Activated CD8-positive, alpha-beta memory T cell treated with anti-CD3 and anti-CD28 coated beads for 1 hour (primary cell): ENCODE measurements at places on chromosomes 5 and 9.

DNA sequence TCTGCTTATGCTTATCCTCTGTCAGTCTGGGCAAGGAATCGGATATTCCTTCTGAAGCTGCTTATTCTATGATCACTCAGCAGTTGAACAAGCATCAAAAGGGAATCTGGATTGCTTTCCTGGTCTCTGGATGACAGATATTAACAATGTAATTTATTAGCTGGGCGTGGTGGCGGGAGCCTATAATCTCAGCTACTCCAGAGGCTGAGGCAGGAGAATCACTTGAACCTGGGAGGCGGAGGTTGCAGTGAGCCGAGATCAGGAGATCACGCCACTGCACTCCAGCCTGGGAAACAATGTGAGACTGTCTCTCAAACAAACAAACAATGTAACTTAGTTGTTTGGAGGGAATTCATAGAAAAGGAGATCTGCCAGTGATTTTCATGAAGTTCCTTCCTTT lies 45.4 kb downstream of the DMRT1 start:
- no peak for DNase-seq

DNA sequence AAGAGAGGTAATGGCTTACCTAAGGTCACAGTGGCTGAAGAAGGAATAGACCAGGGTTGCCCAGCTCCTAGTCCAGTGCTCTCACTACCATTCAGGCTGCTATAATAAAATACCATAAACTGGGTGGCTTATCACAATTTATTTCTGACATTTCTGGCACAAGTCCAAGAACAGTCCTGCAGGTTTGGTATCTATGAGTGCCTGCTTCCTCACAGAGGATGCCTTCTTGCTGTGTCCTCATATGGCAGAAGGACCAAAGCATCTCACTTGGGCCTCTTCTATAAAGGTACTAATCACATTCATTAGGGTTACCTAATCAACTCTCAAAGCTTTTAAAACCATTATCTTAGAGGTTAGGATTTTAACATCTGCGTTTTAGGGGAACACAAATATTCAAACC lies 17.2 kb downstream of the STARD4 start:
- no peak for DNase-seq

DNA sequence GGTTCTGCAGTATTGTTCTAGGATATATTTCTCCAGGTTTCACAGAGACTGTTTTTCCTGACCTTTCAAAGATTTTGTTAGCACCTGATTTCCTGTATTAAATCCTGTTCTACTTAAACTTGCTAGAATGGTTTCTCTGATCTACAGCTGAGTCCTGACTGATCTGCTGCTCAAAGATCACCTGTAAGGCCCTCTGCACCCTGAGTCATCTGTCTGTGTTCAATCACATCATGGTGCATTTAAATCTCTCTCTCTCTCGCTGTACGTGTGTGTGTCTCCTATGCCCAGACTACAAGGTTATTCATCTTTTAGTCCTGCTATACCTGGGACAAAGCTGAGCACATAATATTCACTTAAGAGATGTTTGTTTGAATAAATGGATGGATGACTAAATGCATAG lies 13.3 kb upstream of the C5orf63 start:
- DNase-seq = no peak

- no peak for DNase-seq
These were observed 5.9 kb downstream of the DPYSL3 start for GRCh38 chr5:147504011-147504410.

DNA sequence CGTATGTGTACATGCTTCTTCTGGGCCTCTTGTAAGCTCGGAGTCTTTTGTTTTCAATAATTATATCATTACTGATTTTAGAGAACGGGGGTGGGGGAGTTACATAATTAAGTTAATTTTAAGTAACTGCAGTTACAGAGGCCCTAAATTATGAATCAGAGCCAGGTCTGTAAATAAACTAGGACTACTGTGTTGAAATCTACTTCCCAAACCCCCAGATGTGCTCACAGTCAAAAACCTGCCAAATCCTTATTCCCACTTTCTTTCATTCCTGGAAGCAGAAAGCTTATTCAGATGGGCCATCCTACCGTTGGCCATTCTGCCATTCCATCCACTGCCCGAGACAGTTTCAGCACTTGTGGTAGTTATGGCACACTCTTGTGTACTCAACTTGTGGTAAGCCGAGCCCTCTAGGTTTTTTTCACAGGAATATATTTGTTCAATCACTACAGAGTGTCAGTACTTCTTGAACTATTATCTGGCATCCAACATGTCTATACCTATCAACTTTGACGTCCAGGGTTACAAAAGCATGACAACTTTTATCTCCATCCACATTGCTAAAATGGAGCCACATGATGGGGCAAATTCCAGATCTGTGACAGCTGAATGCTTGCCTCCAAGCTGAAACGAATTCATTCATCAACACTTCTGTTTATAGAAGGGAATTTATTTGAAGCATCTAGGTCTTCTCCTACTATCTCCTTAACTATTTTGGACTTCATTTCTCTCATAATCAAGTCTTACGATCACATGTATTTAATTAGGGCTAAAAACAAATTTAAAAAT lies 37.8 kb downstream of the GLRX start:
- no peak for DNase-seq

DNA sequence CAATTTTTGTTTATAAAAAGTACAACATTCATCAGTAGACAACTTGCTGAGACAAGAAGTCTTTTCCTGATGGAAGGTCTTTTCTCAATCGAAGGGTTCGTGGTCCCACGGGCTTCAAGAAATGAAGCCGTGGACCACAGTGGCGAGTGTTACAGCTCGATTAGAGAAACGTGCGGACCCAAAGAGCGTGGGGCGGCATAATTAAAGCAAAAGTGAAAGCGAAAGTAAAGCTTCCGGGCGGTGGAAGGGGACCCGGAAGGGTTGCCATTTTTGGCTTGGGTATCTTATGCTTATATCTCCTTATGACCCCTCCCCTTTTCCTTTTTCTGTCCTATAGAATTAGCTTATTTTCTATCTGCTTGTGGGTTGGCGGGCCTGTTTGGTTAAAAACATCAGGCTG lies 2309.4 kb upstream of the ACO1 start:
- DNase-seq = no peak

DNA sequence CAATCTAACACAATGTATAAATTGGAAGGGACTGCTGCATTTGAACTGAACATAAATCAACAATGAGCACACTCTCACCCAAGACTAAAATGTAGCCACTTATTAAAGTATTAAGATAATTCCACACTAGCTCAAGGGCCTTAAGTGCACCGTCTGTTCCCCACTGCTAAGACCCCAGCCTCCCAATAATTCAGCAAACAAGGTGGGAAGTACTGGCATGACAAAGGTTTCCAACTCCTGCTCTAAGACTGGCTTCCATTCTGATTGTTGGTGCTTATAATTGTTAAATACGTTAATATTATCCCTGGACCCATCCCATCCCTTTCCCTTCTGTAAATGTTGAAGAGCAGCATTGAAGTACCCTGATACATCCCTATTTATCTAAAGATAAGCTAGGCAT lies 636.7 kb downstream of the NR2F1-AS1 start:
- DNase-seq = no peak

DNA sequence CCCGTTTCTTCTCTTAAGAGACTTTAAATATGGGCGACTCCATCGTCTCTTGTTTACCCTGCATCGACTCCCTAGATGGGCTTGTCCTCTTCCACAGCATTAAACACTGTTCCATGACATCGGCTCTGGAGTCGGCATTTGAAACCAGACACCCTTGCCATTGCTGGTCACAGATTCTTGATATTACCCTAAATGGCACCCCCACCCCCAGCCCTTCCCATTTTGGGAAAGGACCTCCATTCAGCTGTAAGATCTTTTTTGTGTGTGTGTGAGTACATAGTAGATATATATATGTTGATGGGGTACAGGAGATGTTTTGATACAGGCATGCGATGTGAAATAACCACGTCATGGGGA lies 51.1 kb upstream of the SH3PXD2B start:
- DNase-seq = no peak

DNA sequence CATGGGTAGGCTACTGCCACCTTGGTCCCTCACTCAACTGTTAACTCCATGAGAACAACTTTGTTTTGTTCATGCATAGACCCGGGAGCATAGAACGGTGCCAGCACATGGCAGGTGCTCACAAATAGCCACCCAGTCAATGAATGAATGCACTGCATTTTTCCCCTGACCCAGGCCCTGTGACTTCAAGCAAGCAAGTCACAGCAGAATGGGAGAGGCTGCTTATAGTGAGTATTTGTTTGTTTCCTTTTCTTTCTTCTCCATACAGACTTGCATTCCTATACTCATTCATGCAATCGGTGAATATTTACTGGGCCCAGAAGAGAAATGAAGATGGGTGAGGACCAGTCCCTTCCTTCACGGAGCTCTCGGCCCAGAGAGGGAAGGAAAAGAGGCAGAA lies 62.0 kb downstream of the SHB start:
- DNase-seq = no peak

- no peak for DNase-seq
These were observed 620 bp upstream of the VPS13A start for GRCh38 chr9:77176686-77177142.

- no peak for DNase-seq
These were observed 146.9 kb downstream of the AUH start for GRCh38 chr9:91214867-91215266.

DNA sequence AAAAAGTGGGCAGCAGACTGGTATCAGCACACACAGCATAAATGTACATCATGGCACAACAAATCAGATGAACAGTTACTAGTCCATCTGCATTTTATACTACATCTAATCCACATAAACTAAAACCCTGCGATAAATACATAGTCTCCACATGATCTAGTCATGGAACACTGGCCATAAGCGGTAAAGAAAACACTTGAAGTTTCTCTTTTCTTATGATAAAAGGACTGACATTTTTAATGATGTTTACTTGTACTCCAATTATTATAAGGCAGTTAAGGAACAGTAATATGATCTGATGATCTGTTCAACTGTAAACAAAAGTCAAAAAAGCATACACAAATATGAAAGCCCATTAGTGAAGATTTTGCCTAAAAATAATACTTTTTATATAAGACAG lies 112.5 kb downstream of the MPDZ start:
- no peak for DNase-seq

DNA sequence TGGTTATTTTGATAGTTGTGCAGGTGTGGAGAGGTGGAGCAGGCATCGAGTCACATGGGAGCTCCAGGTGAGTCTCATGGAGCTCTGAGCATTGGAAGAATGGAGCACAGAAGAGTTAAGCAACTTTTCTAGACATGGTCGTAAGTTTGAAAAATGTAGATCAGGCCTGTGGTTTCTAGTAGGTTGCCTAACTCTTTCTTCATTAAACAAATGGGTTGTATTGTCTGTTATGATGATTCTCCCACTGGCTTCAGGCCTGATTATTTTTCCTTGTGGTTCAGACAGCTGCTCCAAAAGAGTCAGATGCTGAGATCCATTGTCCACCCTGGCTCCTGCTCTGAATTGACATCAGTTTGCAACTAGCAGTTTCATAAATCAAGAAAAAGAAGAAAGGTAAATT lies 80.3 kb upstream of the RPS23 start:
- DNase-seq = no peak

GRCh38 chr5:105730982-105731381 lies 1939.8 kb downstream of the EFNA5 start:
- no peak for DNase-seq

DNA sequence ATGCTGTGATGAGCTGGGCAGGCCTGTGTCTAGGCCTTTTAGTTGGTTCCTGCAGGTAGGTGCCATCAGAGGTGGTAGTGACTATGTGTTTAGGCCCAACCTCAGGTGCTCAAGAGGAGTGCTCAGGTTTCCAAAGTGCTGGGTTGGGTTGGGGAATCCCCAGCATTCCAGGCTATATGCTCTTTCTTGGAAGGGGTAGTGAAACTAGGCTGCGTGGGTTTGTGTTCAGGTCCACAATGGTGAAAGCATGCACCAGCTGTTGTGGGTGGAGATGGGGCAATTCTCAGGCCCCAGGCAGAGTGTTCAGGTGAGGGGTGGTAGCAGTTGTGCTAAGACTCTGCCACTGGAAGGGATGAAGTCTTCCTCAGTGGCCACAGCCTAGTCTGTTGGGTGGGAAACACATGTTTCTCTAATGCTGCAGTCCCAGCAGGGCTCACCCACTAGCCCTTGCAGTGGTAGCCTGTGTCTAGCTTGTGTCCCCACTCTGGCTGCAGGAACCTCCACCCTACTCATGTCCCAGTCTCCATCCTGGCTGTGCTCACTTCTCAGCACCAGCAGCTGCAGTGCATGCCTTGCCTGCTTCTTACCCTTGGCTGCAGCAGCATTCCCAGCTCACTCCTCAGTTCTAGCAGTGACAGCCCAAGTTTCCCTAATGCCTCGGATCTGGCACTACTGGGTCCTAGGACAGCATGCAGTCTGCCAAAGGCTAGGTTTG lies 78.9 kb downstream of the FAM170A start:
- DNase-seq = no peak

- no peak for DNase-seq
These were observed 18.1 kb downstream of the TNC start for GRCh38 chr9:115099901-115100300.

GRCh38 chr9:130118841-130119518 lies 53.2 kb upstream of the NCS1 start:
- no peak for DNase-seq

- DNase-seq = no peak
These were observed 30.9 kb downstream of the GSN start for GRCh38 chr9:121298689-121299466.

- peak; percentile 57 for DNase-seq
These were observed 11.9 kb downstream of the GLIPR2 start for GRCh38 chr9:36148311-36149051.

GRCh38 chr9:122197426-122197825 lies 31.3 kb downstream of the LHX6 start:
- DNase-seq = no peak

GRCh38 chr9:129343424-129344375 lies 165.6 kb upstream of the IER5L start:
- no peak for DNase-seq

- no peak for DNase-seq
These were observed 32.0 kb downstream of the FGF18 start for GRCh38 chr5:171451421-171451820.

DNA sequence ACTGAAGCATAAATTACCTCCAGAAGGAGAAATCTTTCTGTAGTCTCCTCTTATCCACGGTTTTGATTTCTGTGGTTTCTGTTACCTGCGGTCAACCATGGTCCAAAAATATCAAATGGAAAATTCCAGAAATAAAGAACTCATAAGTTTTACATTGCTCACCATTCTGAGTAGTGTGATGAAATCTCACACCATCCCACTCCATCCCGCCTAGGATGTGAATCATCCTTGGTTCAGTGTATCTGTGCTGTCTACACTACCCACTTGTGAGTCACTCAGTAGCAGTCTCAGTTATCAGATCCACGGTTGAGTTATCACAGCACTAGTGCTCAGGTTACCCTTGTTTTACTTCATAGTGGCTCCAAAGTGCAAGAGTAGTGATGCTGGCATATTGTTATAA lies 371.2 kb downstream of the NFIB start:
- DNase-seq = no peak

DNA sequence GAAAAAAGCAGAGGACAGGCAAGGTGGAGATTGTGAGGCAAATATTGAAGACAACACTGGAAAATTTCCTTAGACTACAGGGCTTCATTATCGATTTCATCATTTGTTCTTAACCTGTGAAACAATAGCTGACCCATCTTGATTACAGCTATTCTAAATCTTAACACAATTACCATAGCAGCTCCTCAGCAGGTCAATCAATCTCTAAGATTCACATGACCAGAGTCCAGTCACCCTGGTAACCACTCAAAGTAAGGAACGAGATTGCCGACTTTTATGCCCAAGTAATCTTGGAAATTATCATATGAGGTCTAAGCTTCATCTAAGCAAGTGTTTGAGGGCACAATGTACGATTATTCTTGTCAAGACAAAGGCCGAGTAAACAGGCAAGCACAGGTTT lies 93.8 kb downstream of the TTC39B start:
- no peak for DNase-seq

- no peak for DNase-seq
These were observed 81.0 kb upstream of the TRIO start for GRCh38 chr5:14062178-14062577.
